ENCODE measurements at places on chromosomes 12 and 14.

GRCh38 chr12:63152321-63152700, 1.3 kb upstream of the AVPR1A start:
- DNase-seq: no peak

DNA sequence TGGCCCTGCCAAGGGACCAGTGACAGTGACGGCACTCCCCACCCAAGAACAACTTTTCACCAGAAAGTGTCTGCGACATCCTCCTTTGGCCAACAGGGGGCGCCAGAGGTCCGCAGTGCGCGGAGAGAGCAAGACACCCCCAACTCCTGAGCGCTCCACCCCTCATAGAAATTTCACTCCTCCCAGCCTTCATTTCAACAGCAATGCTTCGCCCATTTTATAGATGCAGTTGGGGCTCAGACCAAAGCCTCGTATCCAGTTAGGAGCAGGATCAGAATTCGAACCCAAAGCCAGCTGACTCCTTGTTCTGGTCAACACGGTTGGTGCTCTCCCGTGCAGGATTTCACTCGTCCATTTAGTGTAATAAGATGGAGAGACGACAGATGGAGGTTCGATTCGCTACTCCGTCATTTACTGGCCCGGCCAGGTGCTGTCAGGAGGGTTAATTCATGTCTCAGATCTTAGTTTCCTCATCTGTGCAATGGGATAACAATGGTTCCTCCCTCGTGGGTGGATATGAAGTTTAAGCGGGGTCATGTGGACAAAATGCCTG, 2.4 kb upstream of the POP5 start:
- peak; percentile 77 for DNase-seq

- DNase-seq: no peak
Observed at GRCh38 chr12:99287136-99287535, 360.4 kb upstream of the GARIN6 start.

GRCh38 chr12:52390739-52391617, 5.5 kb upstream of the KRT84 start:
- no peak for DNase-seq

DNA sequence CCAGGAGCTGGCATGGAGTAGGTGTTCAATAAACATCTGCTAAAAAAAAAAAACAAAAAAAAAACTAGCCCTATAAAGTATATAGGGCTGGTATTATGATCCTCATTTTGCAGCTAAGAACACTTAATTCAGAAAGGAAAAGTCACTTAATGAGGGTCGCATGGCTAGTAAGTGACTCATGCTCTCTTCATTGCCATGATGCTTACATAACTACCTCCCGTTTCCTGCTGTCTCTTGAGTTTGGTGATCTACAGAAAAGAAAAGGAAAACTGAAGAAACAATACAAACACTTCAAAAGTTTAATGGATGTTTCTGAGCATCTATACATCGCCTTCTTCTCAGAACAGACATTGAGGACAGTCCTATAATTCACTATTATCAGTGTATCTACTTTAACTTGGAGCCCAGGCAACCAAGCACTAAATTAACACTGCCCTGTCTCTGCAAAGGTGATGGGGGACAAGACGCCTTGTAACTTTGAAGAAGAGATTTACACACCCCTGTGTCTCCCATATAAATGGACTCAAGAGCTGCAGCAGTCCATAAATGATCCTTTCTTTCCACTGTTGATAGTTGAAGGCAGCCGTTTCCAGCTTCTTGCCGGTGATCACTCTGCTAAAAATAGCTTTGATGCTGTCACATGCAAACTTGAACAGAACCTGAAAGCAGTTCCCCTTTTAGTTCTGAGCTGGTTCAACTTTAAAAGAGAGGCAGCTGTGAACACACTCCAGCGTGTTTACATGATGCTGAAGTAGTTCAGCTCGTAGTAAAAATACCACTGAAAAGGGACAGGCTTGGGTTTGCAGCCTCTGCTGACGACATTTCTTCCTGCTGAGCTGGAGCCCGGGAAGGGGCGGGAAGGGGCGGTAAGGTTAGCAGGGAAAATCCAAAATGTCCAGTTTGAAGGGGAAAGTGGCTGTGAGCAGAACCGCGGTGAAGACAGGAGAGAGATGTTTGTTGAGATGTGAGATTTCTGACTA, 113.3 kb downstream of the FOXN3 start:
- no peak for DNase-seq

DNA sequence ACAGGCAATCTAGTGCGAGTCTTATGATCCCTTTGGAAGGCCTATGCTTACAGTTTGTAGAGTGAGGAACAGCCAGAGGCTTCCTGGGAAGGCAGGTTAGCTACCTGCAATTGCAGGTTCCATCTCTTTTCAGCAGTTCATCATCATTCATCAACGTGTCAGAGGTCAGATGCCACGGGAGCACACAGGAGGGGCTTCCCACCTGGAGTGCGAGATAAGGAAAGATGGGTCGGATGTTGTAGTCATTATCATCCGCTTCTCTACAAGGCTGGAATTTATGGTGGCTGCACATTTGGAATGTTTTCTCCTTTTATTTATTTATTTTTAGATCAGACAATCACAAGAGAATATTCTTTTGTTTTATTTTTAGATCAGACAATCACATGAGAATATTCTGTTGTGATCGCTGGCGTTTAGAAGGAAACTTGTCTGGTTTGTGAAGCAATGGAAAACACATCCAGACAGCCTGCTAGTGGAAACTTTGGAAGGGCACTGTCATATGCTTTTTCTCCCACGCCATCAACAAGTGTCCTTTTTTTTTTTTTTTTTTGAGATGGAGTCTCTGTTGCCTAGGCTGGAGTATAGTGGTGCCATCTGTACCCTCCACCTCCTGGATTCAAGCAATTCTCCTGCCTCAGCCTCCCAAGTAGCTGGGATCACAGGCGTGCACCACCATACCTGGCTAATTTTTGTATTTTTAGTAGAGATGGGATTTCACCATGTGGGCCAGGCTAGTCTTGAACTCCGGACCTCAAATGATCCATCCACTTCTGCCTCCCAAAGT, 1.9 kb upstream of the BICD1 start:
- DNase-seq: no peak

DNA sequence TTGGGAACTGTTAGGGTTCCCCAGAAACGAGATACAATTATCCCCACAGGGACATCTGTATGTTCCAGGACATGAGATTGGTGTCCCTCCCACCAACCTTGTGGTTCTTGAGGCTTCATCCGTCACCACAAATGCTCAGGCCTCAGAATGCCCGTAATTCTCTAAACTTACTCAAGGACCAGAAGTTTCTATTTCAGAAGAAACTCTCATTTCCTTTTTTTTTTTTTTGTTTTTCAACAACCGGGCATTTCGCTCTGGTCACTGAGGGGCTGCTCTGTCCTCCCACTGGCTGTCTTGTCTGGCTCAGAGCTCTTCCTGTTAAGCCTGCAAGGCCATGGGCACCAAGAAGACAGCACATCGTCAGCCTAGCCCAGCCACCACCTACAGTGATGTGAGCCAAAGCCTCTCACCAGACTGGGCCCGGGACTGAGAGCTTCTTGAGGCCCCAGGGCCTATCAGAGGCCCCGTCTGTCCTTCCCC, 36.2 kb downstream of the VDR start:
- DNase-seq: no peak

GRCh38 chr12:104454997-104455396, 1.8 kb upstream of the CHST11 start:
- DNase-seq: no peak

DNA sequence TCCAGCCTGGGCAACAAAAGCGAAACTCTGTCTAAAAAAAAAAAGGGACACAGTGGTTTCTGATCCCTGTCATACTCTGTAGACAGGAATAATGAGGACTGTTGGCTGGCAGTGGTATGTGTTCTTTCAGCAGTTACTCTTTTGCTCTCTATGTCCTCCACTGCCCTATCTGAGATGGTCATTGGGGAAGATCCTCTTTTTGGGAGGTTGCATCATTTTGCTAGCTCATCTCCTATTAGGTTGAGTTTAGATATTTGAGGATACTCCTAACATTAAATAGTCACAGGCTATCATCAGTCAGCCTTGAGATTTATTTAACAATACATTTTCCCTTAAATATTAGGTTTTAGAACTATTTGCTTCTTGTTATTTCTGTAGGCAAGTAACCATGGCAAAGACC, 5.9 kb upstream of the CCDC91 start:
- DNase-seq: no peak

DNA sequence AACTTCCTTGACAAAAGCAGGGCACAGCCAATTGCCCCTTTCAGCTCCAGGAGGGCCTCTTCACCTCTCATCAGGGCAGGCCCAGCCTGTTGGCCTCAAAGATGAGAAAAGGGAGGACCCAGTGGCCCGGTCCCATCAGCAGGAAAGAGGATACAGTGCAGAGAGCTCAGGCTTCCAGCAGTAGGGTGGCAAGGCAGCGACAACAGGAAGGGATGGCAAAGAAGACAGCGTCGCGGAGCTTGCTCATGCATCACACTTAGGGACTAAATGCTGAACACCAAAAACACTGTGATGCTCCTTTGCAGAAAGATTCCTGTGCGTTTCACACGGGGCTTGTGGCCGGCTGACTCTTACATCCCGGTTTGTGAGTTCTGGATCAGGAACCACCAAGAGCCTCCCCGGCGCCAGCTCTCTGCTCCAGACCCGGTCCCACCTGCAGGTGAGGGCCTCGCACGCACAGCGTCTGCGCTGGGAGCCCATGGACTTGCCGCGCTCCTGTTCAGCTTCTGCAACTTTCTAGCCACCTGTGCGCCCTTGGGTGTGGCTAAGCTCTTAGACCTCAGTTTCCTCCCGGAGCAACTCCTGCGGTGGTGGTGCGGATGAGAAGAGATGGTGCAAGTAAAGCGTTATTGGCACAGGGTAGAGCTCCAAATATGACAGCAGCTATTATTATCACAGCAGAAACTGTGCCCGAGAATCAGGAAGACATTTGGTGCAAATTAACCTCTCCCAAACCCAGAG, 15.3 kb upstream of the BCL7A start:
- DNase-seq: no peak

- no peak for DNase-seq
Observed at GRCh38 chr12:20364501-20364900, 3.8 kb upstream of the PDE3A start.

GRCh38 chr12:93812626-93813025, 135.5 kb downstream of the CRADD start:
- DNase-seq: no peak

GRCh38 chr14:71488703-71489191, 443.5 kb upstream of the RGS6 start:
- no peak for DNase-seq

DNA sequence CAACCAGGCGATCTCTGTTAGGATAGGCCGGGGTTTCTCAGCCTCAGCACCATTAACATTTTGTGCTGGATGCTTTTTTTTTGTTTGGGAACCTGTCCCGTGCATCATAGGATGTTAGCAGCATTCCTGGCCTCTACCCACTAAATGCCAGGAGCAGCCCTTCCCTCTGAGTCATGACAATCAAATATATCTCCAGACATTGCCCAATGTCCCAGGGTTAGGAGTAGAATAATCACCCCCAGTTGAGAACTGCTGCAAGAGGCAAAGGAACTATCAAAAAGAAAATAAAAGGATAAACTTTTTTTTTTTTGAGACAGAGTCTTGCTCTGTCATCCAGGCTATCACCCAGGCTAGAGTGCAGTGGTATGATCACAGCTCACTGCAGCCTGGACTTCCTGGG, 76.0 kb downstream of the ACACB start:
- DNase-seq: no peak

DNA sequence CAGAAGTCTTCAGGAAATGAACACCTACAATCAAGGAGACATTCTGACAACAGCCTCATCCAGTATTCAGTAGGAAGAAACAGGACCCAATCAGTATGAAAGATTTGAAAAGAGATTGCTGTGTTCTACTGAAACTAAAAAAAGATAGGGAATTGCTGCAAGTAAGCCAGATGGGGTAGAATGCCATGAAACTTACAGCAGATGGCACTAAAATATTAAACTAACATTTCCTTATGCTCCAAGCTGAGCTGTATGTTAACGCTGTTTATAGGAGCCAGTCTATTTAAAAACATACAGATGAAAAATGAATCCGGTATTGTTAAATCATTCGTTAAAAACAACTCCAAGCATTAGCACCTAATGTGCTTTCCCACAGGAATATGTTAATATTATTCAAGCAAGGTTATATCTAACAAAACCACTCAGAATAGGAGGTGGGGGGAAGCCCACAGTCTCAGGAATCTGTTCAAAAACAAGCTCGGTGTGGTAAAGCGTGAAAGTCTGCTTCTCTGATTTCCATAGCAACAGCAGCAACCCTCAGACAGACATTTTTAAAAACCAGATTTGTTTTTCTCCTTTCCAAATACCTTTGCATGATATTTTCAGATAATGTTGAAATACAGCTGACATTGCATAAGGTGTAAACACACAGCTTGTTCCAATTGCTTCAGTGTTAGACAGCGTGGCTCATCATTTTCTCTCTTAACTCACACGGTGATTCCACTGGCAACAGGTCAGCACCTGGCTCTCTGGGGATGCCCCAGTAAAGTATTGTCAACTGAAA, 131.4 kb upstream of the CCDC175 start:
- DNase-seq: no peak

DNA sequence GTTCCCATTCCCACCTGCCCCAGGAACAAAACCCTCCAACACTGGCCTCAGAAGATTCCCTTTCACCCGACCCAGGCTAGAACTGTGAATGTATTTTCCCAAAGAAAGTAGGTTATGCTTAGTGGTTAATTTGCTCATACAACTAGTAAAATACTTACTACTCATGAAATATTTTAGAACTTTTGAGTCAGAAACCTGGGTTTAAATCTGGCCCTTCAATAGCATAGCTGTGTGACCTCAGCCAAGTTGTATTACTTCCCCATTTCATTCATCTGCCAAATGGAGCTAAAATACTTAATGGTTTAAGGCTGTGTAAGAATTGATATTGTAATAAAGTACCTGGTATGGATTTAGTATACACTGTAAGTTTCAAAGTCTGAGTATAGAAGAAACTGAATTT, 69.1 kb upstream of the DNM1L start:
- DNase-seq: no peak

- no peak for DNase-seq
Observed at GRCh38 chr12:95577820-95578219, 26.5 kb upstream of the USP44 start.

DNA sequence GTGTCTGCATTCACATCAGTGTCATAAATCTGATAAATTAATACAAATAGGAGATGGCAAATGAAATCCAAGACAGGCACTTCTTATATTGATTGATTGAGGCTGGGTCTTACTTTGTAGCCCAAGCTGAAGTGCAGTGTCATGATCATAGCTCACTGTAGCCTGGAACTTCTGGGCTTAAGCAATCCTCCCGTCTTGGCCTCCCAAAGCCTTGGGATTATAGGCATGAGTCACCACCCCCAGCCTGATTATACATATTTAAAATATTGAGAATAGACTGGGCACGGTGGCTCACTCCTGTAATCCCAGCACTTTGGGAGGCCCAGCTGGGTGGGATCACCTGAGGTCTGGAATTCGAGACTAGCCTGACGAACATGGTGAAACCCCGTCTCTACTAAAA, 51.3 kb downstream of the MARK3 start:
- DNase-seq: no peak

GRCh38 chr12:105538880-105539279, 208.4 kb downstream of the C12orf75 start:
- no peak for DNase-seq

GRCh38 chr12:32705783-32706182, 26.7 kb downstream of the DNM1L start:
- no peak for DNase-seq

All from stimulated activated CD4-positive, alpha-beta T cell treated with anti-CD3 and anti-CD28 coated beads, Interleukin-15, amount 100 ng/mL, for 1 hour (primary cell).